ENCODE measurements at places on chromosomes 1 and 21.

DNA sequence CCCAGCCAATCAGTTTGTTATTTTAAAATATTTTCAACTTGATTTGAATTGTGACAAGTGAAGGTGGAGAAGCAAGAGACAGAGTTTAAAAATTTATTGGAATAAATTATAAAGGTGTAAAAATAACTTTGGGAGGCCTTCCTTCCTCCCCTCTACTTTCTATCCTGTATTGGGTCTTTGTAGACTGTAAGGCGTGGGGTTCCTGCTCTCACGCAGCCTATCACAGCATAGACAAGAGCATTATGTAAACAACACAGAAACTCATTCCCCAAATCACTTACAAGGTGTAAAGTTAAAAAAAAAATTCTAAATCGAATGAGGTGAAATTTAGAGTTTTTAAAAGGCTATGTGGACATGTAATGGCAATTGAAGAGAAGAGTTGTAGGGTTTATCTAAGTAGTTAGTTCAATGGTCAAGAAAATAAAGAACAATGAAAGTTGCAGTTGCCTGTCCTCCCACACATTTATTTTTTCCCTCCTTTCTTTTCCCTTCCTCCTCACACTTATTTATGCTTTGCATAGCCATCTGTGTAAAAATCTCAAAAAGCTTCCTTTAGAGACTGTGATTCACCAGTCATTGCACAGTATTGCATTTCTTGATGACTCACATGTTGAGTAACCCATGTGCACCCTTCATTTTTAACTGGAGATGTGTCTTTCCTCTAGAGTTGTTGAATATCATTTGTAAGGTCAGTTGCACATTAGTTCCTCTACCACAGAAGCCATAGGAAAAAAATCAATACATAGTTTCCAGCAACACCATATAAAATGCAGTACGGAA, 242.2 kb downstream of the PTPRC start:
- DNase-seq: no peak

- DNase-seq: no peak
Measured at GRCh38 chr1:30990591-30990990, 74.9 kb downstream of the PUM1 start.

- DNase-seq: no peak
Measured at GRCh38 chr1:113686891-113687618, 72.2 kb downstream of the PHTF1 start.

DNA sequence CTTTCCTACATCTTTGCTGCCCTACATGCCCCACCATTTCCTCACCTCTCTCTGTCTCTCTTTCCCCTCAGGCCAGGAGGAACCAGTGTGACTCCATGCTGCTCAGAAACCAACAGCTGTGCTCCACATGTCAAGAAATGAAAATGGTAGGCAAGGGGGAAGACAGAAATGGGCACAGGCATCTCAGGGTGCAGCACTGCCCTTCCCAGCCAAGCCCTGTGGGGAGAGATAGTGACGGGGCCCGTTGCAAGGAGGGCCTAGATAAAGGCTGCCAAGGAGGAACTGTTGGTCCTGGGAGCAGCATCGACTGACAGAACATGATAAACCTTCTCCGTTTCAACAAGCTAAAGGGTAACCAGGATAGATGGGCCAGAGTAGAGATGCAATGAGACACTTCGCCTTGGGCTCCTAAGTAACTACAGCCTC, 12.5 kb upstream of the PIGC start:
- no peak for DNase-seq

GRCh38 chr1:62318756-62319544, at the start of gene KANK4:
TSS of gene KANK4 (minus strand) at chr1:62319434. CDS start at chr1:62281564, 37,870 bp downstream.
- DNase-seq: no peak

GRCh38 chr1:194653385-194653784, 1467.0 kb upstream of the B3GALT2 start:
- no peak for DNase-seq

- no peak for DNase-seq
Measured at GRCh38 chr1:172251486-172251885, 169.0 kb upstream of the C1orf105 start.

- no peak for DNase-seq
Measured at GRCh38 chr1:28280977-28281381, 21.7 kb downstream of the SESN2 start.

GRCh38 chr1:209383422-209383821, 200.1 kb upstream of the CAMK1G start:
- DNase-seq: no peak

- no peak for DNase-seq
Measured at GRCh38 chr1:160108888-160109662, 6.5 kb upstream of the ATP1A2 start.

DNA sequence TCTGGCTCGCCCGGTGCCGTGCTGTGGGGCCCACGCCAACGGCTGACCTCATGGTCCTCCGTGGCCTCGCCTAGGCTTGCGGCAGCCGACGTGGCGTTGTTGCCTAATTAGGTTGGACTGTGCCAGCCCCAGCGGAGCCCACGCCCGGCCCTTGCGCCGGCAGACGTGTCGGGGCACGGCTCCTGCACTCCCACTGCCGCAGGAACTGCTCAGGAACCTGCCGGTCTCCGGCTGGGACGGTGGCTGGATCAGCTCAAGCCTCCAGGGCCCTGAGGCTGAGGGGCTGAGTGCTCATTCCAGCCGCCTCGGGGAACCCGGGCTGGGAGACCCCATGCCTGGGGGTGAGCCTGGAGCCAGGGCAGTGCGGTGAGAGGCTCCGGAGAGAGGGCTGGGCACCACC, 16.1 kb upstream of the PEX10 start:
- no peak for DNase-seq

DNA sequence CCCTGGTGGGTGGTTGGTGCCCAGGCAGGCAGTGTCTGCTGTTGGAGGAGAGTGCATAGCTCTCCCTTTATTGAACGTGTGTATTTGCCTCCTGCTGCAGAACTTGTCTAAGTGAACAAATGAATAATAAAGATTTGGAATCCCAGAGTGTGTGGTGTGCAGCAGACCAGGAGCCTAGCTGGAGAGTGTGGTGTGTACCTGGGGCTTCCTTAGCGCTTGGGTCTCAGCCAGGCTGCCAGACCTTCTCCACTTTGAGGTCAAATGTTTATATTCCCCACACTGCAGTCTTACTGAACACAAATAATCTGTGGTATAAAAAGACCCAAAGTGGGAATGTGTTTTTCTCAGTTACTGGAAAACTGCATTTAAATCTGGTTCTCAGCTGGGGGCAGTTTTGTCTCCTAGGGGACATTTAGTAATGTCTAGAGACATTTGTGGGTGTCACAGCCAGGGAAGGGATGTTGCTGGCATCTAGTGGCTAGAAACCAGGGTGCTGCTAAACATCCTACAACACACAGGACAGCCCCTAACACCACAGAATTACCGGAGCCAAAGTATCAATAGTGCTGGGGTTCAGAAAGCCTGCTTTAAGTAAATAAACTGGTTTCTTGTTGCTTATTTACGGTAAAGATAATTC, 23.6 kb downstream of the SLC37A1 start:
- DNase-seq: no peak

- DNase-seq: no peak
Measured at GRCh38 chr1:156676820-156677615, at the start of gene NES. TSS of gene NES (minus strand) at chr1:156677407. CDS start at chr1:156677264, 143 bp downstream.

DNA sequence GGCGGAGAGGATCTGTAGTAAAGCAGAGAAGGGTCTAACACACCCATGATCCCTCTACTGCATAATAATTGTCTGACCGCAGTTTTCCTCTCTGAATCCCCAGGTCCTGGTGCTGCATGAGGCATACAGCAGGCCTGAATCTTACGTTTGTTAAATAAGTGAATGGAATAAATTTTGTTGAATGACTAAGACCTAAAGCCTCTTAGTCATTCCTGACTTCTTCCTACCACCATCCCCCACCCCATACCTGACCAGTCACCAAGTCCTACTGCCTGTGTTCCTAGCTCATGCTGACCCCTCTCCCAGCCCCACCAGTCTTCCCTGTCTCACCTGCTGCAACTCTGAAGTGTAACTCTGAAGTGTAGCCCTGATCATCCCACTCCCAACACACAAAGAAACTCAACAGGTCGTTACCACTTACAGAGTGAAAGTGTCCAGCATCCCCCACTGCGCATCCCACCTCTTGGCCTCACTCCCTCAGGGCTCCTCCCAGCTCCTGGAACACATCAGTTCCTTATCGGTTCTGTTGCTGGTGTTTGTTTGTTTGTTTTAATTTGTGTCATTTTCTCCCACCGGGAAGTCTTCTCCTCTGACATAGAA, 9.7 kb downstream of the GJA5 start:
- DNase-seq: no peak

DNA sequence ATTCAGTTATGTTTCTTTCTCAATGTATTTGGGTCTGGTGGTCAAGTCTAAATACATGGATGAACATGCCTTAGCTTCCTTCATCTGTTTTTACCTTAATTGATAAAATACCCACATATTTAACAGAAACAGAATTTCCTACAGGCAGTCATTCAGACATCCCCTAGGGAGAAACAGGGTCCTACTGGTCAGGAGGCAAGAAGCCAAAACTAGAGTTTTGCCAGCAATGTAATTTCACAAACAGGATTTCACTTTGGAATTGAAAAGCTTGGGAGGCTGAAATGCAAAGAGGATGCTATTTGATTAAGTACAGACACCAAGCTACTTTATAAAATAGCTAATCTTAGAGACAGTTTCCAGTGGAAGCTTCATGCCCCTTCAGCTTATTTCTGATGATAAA, 224.2 kb downstream of the SIPA1L2 start:
- DNase-seq: no peak

DNA sequence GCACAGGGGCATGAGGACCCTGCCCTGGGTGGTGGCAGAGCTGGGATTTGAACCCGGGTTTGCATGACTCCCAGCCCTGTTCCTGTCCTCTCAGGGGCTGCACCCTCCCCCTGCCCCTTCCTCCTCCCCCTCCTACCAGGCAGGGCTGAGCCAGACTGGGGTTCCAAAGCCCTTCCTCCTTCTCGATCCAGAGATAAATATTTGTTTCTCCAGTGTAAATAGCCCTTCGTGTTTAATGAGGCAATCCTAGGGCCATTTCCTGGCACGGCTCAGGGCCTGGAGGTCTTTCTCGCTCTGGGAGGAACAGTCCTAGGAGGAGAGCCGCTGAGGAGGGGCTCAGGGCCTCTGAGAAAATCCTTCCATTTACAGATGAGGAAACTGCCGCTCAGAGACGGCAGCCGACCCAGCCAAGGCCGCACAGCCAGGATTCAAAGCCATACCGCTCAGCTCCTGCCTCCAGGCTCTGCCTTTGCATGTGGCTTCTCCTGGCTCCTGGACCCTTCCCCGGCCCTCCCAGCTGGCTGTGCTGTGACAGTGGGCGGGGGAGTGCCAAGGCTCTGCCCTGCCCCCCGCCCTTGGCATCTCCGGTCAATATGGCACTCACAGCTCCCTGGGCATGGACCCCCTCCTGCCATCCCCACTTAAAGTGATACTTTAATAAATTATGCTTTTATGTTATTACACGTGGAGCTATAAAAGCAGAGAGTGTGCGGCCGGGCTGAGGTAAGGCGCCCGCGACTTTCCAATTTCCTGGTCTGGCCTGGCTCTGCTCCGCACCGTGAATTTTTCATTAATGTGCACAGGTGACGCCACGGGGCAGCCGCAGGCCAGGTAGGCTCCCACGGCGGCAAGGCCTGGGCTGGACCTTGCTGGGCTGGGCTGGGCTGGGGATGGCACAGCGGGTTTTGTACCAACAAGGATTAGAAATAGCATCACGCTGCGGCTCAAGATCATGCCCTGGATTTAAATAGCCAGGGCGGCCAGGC, 114.7 kb upstream of the WNT4 start:
- DNase-seq: no peak

- no peak for DNase-seq
Measured at GRCh38 chr1:42414551-42415496, 34.2 kb downstream of the RIMKLA start.

- no peak for DNase-seq
Measured at GRCh38 chr1:11530731-11531311, 51.9 kb downstream of the DISP3 start.

GRCh38 chr1:42779725-42780124, 5.1 kb upstream of the TMEM269 start:
- DNase-seq: no peak

DNA sequence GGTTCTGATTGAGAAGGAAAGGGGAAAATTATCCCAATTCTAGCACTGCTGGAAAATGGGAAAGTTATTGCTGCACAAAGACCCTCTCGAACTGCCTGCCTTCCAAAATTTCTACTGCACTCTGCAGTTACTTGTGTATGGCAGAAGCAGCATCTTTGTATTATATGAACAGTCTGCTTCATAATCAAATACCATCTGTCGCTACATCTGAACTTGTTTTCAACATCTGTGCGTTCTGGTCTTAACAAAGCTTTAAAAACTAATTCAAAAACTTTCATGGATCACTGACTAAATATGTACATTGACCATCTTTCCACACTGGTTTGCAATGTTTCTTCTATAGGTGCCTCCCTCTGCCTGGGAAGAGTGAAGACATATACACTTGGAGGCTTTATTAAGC, 79.2 kb downstream of the PROX1 start:
- DNase-seq: no peak

DNA sequence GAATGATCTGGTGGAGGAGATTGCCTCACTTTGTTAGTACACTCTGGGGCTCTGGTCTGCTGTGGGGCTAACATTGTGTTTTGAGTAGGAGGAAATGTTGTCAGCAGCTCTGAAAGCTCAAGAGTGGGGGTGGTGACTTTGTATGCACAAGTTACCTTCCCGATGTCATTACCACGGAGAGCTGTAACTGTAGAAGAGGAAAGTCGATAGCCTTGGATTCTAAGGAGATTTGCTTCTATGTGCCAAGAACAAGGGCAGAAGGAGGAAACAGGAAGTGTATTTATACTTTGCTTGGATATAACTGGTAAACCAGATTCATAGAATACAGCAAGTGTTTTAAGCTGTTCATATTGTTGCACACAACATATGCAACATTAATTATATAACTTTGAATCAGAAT, 196.1 kb downstream of the AMY1C start:
- no peak for DNase-seq

GRCh38 chr1:221157026-221157761, 278.0 kb downstream of the HLX start:
- DNase-seq: no peak

GRCh38 chr1:182237329-182237728, 154.3 kb downstream of the GLUL start:
- no peak for DNase-seq

GRCh38 chr1:29599071-29599470, 362.7 kb downstream of the PTPRU start:
- DNase-seq: no peak

DNA sequence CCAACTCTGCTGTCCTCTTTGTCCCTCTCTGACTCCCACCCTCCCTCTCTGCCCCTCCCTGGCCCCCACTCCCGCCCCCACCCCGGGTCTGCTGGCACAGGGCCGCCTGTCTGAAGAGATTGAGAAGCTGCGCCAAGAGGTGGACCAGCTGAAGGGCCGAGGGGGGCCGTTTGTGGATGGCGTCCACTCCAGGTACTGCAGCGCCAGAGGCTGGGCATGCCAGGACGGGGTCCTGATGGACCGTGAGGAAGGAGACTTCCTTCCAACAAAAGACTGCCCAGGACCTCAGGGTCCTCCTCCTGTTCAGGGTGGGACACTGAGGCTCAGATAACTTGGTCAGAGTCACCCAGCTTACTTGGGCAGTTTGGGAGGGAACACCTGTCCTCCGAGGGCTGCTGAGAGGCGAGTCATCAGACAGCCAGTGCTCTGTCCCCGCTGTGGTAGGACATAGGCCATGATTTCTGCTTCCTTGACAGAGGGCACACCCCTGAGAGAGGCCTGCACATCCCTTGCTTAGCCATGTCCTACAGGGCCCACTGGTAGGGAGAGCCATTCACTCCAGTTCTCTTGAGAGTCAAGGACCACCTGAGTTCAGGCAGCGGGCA, 23.4 kb downstream of the PPFIA4 start:
- no peak for DNase-seq
